Stimulated activated naive CD4-positive, alpha-beta T cell treated with Interleukin-2 at 50 U/mL for 16 hours (primary cell): ENCODE measurements at places on chromosomes 16 and 17.

- no peak for DNase-seq
These were observed 865 bp upstream of the CAMKK1 start for GRCh38 chr17:3893720-3894116.

DNA sequence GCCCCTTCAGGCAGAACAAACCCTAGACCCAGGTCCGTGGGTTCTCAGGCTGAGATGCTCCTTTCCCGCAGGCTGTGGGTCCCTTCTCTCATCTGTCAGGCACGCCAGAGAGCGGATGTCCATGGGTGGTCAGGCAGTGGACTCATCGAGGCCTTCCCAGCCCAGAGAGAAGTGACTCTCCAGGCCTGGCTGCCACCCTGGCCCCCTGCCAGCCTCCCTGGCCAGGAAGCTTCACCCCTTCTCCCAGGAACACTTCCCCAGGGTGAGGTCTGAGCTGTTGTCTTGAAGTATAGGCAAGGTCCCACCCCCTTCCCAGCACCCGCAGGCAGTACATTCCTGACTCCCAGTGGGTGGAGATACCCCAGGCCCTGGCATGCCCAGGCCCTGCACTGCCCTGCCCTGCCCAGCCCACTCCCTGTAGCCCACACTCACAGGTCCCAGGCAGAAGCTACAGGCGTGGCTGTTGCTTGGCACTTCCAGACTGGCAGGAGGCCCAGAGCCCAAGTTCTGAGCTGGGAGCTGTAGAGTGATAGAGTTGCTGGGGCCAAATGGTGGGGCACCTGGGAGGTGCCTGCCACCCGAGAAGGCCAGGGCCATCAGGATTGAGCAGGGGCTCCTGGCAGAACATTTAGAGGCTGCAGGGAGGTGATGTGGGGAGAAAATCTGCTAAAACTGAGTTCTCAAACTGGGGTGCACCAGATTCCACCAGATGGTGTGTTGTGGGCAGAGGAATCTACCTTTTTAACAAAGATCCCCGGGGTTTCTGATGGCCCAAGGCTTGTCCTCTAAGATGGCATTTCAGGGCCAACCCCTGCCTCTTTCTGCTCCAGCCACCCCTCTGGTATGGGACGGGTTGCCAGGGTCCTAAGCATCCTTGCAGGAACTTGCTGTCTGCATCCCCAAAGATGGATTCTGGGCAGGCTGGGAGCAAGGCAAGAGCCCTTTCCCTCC is 6.7 kb downstream of the ITGA3 start:
- no peak for DNase-seq

GRCh38 chr16:65975049-65975708 is 391.3 kb upstream of the CDH5 start:
- DNase-seq = no peak

DNA sequence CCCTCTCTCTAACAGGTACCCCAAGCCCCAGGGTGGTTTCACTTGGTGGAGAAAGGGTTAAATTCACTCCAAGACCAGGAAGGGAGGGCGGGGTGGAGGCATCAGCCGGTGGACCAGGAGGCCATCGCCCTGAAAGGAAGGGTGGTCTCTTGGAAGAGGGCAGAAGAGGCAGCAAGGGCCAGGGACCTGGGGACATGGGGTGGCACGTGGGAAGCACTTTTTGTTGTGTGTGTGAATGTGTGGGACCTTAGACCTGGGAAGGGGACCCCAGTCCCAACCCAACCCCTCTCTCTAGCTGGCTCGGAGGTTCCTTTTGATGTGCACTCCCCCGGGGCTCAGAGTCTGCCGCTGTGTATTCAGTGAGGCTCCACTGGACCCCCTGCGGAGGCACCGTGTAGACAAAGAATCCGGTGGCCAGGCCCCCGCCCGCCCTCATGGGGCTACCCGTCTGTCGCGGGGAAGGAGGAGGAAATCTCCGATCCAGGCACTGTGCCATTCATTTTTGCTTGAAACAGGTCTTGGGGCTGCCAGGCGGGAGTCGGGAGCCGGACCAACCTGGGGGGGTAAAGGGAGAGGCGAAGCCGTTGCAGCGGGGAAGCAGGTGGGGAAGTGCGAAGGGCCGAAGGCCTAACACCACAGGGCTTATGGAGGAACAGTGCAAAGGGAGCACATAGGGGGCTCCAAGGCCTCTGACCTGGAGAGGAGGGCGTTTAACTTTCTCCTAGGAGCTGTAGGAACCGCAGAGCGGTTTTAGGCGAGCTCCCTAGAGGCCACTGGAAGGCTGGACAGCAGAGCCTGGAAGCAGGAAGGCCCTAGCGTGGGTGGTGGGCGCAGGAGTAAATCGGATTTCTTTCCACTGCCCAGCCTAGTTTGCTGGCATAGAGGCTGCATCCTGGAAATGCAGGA is 3.2 kb upstream of the WNT3 start:
- DNase-seq = no peak

GRCh38 chr17:77735081-77735565 is 223.4 kb upstream of the TNRC6C start:
- DNase-seq = no peak

DNA sequence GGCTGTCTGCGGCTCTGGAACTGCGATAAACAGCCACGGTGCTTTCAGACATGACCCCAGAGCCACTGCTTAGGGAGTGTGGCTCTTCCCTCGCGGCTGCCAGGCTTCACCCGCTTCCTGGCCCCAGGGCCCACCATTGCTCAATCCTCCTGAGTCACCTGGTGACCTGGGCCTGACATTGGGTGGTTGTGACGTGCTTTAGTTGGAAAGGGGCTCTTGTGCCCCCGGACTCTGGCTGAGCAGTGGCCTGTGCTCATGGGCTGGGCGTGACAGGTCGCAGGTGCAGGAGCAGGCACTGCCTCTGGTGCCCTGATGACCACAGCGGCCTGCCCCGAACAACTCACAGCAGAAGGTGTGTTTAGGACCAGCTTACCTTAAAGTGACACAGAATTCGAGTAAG is 8.6 kb upstream of the NUDT16L1 start:
- no peak for DNase-seq

DNA sequence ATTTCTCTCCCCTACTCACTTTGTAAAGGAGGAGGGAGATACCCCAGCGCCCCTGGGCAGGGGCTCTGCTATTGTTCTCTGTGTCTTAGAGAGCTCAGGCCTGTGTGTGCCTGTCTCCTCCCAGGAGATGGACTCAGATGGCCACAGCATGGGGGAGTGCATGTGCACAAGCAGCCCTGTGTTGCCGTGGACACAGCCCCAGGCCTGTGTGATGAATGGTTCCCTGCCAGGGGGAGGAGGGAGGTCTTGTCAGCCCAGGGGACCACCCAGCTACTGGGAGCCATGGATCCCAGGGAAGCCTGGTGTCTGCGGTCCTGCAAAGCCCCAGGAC is 26.3 kb downstream of the GINS2 start:
- no peak for DNase-seq

DNA sequence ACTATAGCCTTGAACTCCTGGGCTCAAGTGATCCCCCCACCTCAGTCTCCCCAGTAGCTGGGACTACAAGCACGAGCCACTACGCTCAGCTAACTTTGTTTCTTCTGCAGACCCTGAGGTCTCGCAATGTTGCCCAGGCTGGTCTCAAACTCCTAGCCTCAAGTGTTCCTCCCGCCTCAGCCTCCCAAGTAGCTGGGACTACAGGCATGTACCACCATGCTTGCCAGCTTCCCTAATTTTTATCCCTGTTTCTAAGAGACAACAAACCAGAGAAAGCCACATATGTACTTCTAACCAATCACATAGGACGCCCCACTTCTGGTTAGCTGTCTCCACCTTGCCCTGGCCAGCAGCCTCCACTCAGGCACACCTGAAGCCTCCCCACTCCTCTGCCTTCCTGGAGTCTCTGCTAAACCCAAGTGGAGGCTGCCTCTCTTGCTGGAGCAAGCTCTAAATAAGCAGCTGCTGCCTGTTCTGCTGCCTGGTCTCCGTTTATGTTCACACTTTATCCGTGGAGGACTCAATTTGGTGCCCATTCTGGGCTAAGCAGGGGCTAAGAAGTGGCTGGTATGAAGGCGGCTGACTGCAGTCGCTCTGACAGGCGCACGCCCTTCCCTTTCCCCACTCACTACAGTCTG is 24.7 kb downstream of the NSMCE1 start:
- DNase-seq = no peak
